ENCODE measurements at places on chromosomes 3 and 15. TPM values are rescaled to one million over a fixed set of nuclear protein-coding genes. Genes with fewer than 3 reads are reported as not detected.

- no peaks in the 10 kb centered on the region for H3K4me1 ChIP-seq
- H3K36me3 ChIP-seq = no peaks in the 10 kb centered on the region
- DNase-seq = peak; percentile 29
Observed at GRCh38 chr15:80643431-80643951, 51.6 kb upstream of the ABHD17C start.

DNA sequence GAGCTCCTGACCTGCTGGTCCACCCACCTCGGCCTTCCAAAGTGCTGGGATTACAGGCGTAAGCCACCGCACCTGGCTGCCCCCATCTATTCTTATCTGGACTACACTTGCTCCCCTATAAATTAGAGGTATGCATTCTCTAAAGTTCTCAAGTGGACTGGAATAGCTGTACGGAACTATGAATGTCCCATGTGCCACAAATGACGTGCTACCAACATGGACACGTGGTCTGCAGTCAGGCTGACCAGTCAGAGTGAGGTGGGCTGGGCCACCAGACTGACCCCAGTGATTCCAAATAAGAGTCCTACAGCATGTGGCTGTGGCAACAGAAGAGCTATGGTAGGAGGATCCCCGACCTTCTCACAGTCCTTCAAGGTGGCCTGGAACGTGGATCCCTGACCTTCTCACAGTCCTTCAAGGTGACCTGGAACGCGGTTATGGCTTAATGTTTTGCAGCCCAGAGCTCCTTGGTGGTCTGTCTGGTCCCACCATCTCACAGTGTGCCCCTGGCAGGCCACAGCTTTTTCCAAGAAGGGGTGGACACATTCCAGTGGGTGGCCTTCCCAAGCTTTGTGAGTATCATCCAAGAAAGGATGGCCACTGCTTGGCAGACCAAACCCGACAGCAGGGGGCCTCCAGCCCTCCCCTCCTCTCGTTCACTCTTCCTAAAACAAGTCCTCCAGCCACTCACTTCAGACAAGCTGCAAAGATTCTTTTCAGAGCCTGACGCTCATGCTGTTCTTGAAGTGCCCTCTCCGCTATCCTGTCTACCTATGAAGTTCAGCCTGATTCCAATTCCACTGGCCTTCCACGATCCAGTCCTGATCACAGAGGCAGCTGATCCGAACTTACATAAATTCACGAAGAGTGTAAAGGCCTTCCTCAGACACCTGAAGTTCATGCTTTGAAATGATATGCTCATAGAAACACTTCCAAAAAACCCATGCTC, 4.4 kb downstream of the ADAMTS17 start:
- DNase-seq = no peak
- H3K4me1 ChIP-seq = peaks cover 18% of the 10 kb centered on the region
- peaks cover 4% of the 10 kb centered on the region for H3K27me3 ChIP-seq
- H3K27ac ChIP-seq = no peak overlapping the region

DNA sequence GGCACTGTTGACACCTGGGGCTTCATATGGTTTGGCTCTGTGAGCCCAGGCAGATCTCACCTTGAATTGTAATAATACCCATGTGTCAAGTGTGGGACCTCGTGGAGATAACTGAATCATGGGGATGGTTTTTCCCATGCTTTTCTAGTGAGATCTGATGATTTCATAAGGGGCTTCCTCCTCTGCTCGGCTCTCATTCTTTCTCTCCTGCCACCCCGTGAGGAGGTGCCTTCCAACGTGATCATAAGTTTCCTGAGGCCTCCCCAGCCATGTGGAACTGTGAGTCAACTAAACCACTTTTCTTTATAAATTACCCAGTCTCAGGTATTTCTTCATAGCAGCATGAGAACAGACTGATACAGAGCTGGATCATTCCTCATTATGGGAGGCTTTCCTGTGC, 655.9 kb upstream of the ADAMTS9 start:
- H3K4me1 ChIP-seq = no peaks in the 10 kb centered on the region
- no peaks in the 10 kb centered on the region for H3K27me3 ChIP-seq
- H3K36me3 ChIP-seq = no peaks in the 10 kb centered on the region
- no peak overlapping the region for H3K4me3 ChIP-seq
- no peak overlapping the region for H3K27ac ChIP-seq

- no peak for DNase-seq
- H3K27me3 ChIP-seq = no peaks in the 10 kb centered on the region
- no peak overlapping the region for H3K27ac ChIP-seq
- H3K4me3 ChIP-seq = no peak overlapping the region
Observed at GRCh38 chr15:31098953-31099740, 2.4 kb downstream of the TRPM1 start.

DNA sequence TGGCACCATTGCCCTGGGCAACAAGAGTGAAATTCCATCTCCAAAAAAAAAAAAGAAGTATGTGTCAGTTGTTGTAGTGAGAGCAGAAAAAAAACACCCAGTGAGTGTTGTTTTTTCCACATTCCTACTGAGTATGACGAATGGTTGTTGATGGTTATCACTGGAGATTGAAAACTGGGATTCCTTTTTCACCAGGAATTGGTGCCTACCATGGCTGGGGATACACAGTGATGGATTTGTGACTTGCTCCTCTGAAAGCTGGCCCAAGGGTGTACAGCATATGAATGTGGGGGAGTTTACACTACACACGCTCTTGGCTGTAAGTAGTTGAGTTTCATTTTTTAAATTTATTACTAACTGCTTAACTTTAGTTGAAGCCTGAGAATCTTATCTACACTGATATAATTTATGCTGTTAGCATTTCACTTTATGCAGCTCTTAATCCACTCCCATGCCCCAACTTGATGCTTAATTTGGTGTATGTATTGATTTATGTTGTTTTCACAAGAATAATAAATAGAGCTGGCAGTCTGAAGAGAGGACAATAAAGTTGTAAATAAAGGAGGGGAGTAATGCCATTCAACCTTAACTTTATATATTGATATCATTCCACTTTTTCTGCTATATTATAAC, 56.0 kb upstream of the MME start:
- H3K27ac ChIP-seq = no peak overlapping the region
- no peak overlapping the region for H3K4me3 ChIP-seq
- no peaks in the 10 kb centered on the region for H3K27me3 ChIP-seq
- H3K4me1 ChIP-seq = peaks cover 13% of the 10 kb centered on the region
- no peak for DNase-seq

Gene AADACL2
- total RNA-seq = not detected

- DNase-seq = peak; percentile 99
- peak within 1 kb of the TSS; percentile 89 for H3K27ac ChIP-seq
- H3K4me1 ChIP-seq = peaks cover 37% of the 10 kb centered on the region
- no peaks in the 10 kb centered on the region for H3K27me3 ChIP-seq
Observed at GRCh38 chr15:41774062-41774881, at the start of gene MAPKBP1. Gene MAPKBP1, plus strand, starts transcription at chr15:41774484. Its CDS starts 792 bp downstream, at chr15:41775276.

Gene PIF1
- total RNA-seq = 1.2 TPM

GRCh38 chr3:88203642-88204055, 53.9 kb downstream of the C3orf38 start:
- no peak overlapping the region for H3K27ac ChIP-seq
- DNase-seq = no peak

GRCh38 chr15:95948411-95948810, 382.1 kb upstream of the NR2F2 start:
- H3K27ac ChIP-seq = no peak overlapping the region
- H3K36me3 ChIP-seq = no peaks in the 10 kb centered on the region
- H3K27me3 ChIP-seq = no peaks in the 10 kb centered on the region
- no peak overlapping the region for H3K4me3 ChIP-seq

DNA sequence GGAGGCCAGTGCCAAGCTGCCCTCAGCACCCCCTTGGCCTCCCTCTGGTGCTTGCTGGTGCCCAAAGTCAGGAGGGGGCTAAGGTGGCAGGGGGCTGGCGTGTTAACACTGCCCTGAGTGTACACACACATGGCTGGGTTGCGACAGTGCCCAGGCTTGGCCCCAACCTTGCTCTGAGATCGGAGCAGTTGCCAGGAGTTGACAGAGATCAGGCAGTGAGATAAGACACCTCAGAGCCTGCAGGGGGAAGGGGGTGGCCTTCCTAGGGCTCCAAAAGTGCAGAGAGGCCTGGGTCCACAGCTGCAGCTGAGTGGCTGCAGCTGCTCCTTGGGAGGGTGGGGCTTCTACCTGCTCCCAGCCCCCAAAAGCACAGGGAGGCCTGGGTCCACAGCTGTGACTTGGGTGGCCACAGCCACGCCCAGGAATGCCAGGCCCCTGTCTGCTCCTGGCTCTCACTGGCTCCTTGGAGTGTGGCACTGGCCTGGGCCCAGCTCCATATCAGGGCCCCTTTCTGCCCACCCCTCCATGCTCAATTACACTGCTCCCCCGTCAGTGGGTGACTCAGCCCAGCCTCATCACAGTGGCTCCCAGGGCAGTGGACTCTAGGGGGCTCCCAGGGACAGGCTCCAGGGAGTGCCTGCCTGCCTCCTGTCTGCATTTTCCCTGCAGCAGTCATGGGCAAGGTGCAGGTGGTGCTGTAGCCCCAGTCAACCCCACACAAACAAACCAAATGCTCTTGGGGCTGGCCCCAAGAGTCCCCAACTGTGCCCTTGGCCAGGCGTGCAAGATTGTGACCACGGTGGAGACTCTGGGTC, 56.4 kb upstream of the C15orf39 start:
- H3K36me3 ChIP-seq = no peaks in the 10 kb centered on the region
- no peak overlapping the region for H3K4me3 ChIP-seq
- H3K4me1 ChIP-seq = no peaks in the 10 kb centered on the region
- no peaks in the 10 kb centered on the region for H3K27me3 ChIP-seq
- DNase-seq = no peak

Gene TMEM115
- total RNA-seq = 68.1 TPM

Measured in upper lobe of left lung (tissue), 6 donors.